ENCODE measurements at places on chromosomes 6 and 20. TPM values are rescaled to one million over a fixed set of nuclear protein-coding genes. Genes with fewer than 3 reads are reported as not detected.

The AK9 gene
- total RNA-seq = 3.9 TPM

The PLG gene
- not detected for total RNA-seq

DNA sequence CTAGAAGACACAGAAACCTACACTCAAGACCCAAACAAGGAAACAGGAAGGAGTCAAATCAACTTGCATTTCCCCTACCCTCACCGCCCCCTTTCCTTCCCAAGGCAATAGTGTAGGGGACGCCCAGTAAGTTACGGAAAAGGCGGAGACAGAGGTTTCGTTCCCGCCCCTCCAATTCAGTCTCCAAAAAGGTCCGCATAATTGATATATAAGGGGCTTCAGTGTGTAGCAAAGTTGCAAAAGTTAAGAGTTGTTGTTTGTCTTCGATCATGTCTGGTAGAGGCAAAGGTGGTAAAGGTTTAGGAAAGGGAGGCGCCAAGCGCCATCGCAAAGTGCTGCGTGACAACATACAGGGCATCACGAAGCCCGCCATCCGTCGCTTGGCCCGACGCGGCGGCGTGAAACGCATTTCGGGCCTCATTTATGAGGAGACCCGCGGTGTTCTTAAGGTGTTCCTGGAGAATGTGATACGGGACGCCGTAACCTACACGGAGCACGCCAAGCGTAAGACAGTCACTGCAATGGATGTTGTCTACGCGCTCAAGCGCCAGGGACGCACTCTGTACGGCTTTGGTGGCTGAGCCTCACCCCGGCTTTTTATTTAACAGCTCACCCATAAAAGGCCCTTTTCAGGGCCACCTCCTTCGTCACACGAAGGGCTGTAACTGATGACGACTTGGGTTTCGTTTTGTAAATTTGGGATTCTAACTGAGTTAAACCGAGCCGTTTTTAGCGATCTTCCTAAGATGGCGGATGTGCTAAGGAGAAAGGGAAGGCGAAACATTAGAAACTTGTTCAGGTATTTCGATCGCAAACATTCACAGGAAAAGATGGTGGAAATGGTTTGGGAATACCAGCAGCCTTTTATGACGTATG is 124.6 kb upstream of the BTN3A2 start:
- DNase-seq = peak; percentile 78

GRCh38 chr6:67141005-67141404 is 1434.0 kb upstream of the EYS start:
- no peak for DNase-seq

DNA sequence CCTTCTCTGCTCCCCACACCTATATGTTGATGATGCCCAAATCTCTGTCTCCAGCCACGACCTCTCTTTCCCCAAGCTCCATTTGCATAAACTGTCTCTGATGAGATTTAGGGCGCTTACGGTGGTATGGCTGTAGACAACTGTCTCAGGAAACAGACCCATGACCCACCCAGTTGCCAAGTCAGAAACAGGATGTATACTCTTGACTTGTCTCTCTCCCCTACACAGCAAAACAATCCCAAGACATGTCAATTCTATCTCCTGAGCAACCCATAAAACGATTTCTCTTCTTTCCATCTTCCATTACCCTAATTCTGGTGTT is 13.9 kb downstream of the GNL1 start:
- DNase-seq = no peak

The NNAT gene
- total RNA-seq = 0.23 TPM

DNA sequence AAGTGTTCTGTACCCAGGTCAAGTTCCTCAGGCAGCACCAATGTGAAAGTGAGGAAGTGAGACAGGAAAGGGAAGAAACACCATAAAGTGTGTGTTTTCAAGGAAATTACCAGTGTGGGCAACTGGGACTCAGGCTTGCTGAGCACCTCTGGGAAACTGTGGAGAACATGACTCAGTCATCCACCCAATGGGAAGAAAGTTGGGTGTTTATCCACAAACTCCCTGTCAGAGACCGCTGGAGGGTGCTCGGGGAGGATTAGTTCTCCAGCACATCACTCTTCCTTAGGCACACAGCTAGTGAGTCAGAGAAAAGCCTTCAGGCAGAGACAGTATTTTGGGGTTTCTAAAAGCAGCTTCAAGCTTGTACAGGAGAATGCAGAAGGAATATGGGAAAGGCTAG is 93.6 kb downstream of the PCSK2 start:
- no peak for DNase-seq

The GPX5 gene
- not detected for total RNA-seq

The SLC17A9 gene
- 52.1 TPM for total RNA-seq

GRCh38 chr6:112485827-112486212 is 138.7 kb downstream of the RFPL4B start:
- DNase-seq = no peak

DNA sequence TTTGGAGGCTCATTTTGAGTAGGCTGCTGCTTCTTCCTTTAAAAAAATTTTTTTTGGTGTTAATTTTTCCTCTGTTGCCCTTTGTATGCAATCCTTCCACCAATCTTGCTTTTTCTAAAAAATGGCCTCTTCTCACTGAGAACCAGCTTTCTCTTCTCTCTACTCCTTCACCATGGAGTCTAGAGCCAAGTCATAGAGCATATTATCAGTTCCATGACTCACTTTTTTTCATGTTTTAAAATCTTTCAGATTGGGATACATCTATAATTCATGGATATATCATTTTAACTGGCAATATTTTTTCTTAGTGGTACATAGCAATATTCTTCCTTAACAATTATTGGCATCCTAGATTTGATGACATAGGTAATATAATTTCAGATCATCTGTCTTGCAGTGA is 62.7 kb downstream of the SLX4IP start:
- no peak for DNase-seq

GRCh38 chr6:97666889-97667288 is 383.9 kb upstream of the MMS22L start:
- no peak for DNase-seq

GRCh38 chr20:58702161-58702510 is 9.5 kb downstream of the NPEPL1 start:
- DNase-seq = no peak

GRCh38 chr6:47922391-47922790 is 140.6 kb downstream of the OPN5 start:
- DNase-seq = no peak
